ENCODE measurements at places on chromosomes 16 and 17.
A peak's percentile ranks its signal among the peaks of the same experiment; 100 is the strongest.

- no peak overlapping the region for H3K4me3 ChIP-seq
- peaks cover 2% of the 10 kb centered on the region for H3K27me3 ChIP-seq
- H3K27ac ChIP-seq: no peak overlapping the region
- no peaks in the 10 kb centered on the region for H3K4me1 ChIP-seq
- no peaks in the 10 kb centered on the region for H3K36me3 ChIP-seq
- DNase-seq: no peak
Observed at GRCh38 chr17:14672830-14673229, 371.9 kb downstream of the HS3ST3B1 start.

DNA sequence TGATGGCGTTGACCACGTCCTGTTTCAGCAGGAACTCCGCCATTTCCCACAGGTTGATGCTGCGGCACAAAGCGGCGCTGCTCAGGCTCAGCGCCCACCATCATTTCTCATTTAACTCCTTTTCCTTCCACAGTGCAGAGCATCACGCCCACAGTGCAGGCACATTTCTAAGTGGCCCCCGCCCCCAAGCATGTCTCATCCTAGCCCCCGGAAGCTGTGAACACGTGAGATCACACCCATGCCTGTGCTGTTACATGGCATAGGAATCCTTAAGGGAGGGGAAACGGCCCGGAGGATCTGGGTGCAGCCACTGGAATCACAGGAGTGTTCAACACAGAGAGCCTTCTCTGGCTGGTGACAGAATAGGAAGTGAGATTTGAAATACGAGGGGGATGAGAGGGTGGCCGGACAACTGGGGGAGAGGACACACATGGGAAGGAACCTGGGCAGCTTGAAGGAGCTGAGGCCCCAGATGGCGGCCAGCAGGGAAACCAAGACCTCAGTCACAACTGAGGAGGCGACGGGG, 4.7 kb downstream of the NAGPA start:
- no peak overlapping the region for H3K4me3 ChIP-seq
- H3K27me3 ChIP-seq: no peaks in the 10 kb centered on the region
- peaks cover 9% of the 10 kb centered on the region for H3K4me1 ChIP-seq
- H3K36me3 ChIP-seq: no peaks in the 10 kb centered on the region
- no peak overlapping the region for H3K27ac ChIP-seq

DNA sequence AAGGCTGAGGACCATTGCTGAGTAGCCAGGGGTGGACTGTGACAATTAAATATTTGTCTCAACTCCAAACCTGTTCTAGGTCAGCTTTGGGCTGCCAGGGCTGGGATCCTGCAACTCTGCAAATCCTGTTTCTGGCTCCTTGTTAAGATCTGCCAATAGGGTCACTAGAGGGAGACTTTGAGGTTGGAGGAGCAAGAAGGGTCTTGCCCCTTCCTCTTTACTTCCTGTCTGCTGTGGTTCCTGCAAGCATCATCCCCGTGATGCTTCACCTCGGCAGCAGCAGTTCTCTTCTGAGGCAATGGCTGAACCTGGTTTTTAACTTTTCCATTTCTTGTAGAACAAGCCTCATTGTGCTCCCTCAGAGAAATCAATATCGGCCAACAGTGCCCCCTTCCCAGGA, 124.6 kb downstream of the IRX5 start:
- no peak overlapping the region for H3K4me3 ChIP-seq
- H3K27ac ChIP-seq: no peak overlapping the region
- no peak for DNase-seq
- no peaks in the 10 kb centered on the region for H3K4me1 ChIP-seq

DNA sequence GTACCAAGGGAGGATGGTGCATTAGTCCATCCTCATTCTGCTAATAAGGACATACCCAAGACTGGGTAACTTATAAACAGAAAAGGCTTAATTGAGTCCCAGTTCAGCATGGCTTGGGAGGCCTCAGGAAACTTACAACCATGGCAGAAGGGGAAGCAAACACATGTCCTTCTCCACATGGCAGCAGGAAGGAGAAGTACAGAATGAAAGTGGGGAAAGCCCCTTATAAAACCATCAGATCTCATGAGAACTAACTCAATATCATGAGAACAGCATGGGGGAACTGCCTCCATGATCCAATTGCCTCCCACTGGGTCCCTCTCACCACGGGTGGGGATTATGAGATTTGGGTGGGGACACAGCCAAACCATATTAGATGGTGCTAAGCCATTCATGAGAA, 84.5 kb downstream of the SEC14L1 start:
- no peaks in the 10 kb centered on the region for H3K4me1 ChIP-seq
- no peak for DNase-seq
- peaks cover 4% of the 10 kb centered on the region for H3K36me3 ChIP-seq
- H3K4me3 ChIP-seq: no peak overlapping the region

DNA sequence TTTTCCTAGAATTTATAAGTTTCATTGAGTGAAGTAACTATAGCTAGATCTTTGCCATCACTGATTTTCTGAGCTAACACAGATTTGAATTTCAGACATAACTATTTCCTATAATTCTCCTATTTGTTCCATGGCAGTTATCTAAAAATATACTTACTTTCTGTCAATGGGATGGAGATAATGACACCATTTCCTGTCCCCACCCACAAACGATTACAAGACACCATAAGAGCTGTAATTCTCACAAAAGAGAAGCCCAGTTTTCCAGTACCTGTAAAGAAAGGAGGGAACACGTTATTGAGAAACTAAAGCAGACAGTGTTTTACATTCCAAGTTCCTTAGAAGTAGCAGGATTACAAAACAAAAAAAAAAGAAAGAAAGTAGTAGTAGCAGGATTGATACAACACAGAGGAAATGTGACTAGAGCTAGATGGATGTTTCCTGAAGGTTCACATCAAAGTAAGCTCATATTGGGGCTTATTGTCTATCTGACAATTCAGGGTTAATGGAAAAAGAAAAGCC, 110.9 kb upstream of the TOB1 start:
- H3K27me3 ChIP-seq: no peaks in the 10 kb centered on the region
- H3K4me1 ChIP-seq: peaks cover 21% of the 10 kb centered on the region
- DNase-seq: no peak
- peak overlapping the region; percentile 70 for H3K4me3 ChIP-seq

- H3K27ac ChIP-seq: no peak overlapping the region
- H3K4me1 ChIP-seq: no peaks in the 10 kb centered on the region
- no peak overlapping the region for H3K4me3 ChIP-seq
- H3K36me3 ChIP-seq: no peaks in the 10 kb centered on the region
Observed at GRCh38 chr17:20028443-20028842, 19.3 kb downstream of the SPECC1 start.

GRCh38 chr17:57243171-57243622, 13.1 kb upstream of the MSI2 start:
- peak; percentile 66 for DNase-seq
- H3K4me3 ChIP-seq: no peak overlapping the region
- H3K27me3 ChIP-seq: peaks cover 23% of the 10 kb centered on the region
- peak overlapping the region; percentile 30 for H3K27ac ChIP-seq

- H3K27me3 ChIP-seq: peaks cover 47% of the 10 kb centered on the region
- peaks cover 5% of the 10 kb centered on the region for H3K4me1 ChIP-seq
- no peaks in the 10 kb centered on the region for H3K36me3 ChIP-seq
- no peak for DNase-seq
- H3K4me3 ChIP-seq: no peak overlapping the region
Observed at GRCh38 chr16:168424-168823, 2.6 kb downstream of the HBM start.

DNA sequence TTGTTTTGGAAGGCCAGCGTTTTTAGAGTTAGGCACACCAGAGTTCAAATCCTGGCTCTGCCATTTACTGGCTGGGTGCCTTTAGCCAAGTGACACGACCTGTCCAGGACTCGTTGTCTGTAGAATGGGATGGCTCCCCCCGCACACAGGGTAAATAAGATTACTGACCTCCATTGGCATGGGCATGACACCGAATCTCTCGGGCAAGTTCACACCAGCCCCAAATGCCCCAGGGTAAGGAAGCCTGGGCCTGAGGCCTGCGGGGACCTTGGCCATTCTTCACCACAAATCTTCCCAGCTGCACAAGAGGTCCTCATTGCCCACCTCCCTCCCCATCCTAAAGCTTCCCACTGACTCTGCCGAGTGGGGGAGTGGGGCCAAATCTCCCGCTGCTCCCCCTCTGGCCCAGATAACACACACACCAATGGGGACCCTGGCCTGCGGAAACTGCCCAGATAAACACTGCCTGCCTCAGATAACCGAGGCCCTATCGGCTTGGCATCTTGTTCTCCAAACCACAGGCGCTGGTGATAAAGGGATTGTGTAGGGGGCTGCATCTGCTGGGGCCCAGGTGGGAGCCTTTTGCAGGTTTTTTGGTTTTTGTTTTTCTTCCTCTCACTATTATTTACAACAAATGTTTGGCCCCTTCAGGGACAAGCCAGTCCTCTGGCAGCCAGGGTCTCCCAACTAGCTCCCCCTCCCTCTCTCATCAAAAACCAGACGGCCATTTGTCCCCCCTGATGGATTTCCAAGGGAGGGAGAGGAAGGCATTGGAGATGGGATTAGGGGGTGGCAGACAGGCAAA, 75.0 kb upstream of the LHX1 start:
- H3K4me1 ChIP-seq: no peaks in the 10 kb centered on the region
- no peak overlapping the region for H3K27ac ChIP-seq
- H3K36me3 ChIP-seq: no peaks in the 10 kb centered on the region
- H3K4me3 ChIP-seq: no peak overlapping the region

GRCh38 chr17:77618731-77619130, 339.8 kb upstream of the TNRC6C start:
- peaks cover 11% of the 10 kb centered on the region for H3K4me1 ChIP-seq
- no peak overlapping the region for H3K4me3 ChIP-seq
- peaks cover 15% of the 10 kb centered on the region for H3K27me3 ChIP-seq
- no peak overlapping the region for H3K27ac ChIP-seq
- no peak for DNase-seq

GRCh38 chr17:8068736-8069586, 18.6 kb downstream of the ALOX12B start:
- H3K27ac ChIP-seq: no peak overlapping the region
- H3K4me1 ChIP-seq: peaks cover 18% of the 10 kb centered on the region
- no peaks in the 10 kb centered on the region for H3K36me3 ChIP-seq

GRCh38 chr17:75271955-75272847, 1.2 kb upstream of the MIF4GD start:
- no peaks in the 10 kb centered on the region for H3K27me3 ChIP-seq
- H3K36me3 ChIP-seq: peaks cover 25% of the 10 kb centered on the region
- peak overlapping the region; percentile 92 for H3K4me3 ChIP-seq
- H3K4me1 ChIP-seq: peaks cover 36% of the 10 kb centered on the region
- H3K27ac ChIP-seq: peak overlapping the region; percentile 86

GRCh38 chr17:17911001-17911613, 61.1 kb downstream of the TOM1L2 start:
- H3K36me3 ChIP-seq: peaks cover 4% of the 10 kb centered on the region
- no peak overlapping the region for H3K27ac ChIP-seq
- H3K4me1 ChIP-seq: peaks cover 11% of the 10 kb centered on the region
- no peaks in the 10 kb centered on the region for H3K27me3 ChIP-seq

- peaks cover 23% of the 10 kb centered on the region for H3K36me3 ChIP-seq
- peaks cover 73% of the 10 kb centered on the region for H3K4me1 ChIP-seq
- peak overlapping the region; percentile 89 for H3K27ac ChIP-seq
- H3K27me3 ChIP-seq: no peaks in the 10 kb centered on the region
- peak overlapping the region; percentile 94 for H3K4me3 ChIP-seq
Observed at GRCh38 chr16:25013751-25014499, 1.2 kb downstream of the ARHGAP17 start.

All from activated T-helper 1 cell treated with anti-CD3 and anti-CD28 coated beads, Interleukin-12 subunit alpha, Interleukin-12 subunit beta, Interleukin-2, Interleukin-4 antibody, amounts not matched to agents 30 ng/mL and 10 ng/mL and 1 ng/mL, durations not matched to agents 14 hours and 24 hours and 36 hours (primary cell).